ENCODE measurements at places on chromosomes 12 and 14.

- no peak for DNase-seq
Measured at GRCh38 chr12:122031342-122032216, 9.9 kb downstream of the BCL7A start.

DNA sequence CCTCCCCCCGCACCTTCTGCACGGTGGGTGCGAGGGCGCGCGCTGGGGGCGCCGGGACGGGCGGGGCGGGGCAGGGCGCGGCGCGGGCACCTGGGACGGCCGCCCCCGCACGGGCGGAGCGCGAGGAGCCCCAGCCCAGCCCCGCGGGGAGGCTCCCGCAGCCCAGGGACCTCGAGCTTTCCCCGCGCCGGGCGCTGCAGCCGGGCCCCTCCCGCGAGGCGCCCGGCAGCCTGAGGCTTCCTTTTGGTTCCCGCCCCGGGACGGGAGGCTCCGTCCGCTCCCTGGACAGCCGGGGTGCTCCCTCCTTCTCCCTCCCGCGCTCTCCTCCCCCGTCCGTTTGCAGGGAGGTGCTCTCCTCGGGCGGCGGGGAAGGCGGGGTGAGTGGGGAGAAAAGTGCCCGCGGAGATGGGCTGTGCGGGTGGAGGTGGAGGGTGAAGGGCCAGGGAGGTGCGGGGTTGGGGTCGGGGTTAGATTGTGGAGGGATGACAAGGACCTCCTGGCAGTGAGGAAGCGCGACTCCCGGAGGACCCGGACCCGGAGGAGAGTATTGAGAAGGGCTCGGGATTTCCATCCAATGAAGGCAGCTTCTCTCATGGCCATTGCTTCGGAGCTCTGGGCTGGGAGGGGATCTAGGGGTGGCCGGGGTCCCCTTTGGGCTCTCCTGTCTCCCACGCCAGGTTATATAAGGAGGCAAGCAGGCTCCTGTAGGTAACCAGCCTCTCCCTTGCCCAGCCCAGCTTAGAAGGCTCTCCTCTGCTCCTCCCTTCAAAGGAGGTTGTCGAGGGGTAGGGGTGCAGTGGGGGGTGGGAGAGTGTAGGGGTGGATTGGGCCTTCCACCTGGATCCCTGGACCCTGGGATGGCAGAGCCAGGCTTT is 645 bp downstream of the JDP2 start:
- DNase-seq, result no peak

GRCh38 chr14:30138567-30138966 is 210.9 kb upstream of the PRKD1 start:
- DNase-seq, result peak; percentile 10

DNA sequence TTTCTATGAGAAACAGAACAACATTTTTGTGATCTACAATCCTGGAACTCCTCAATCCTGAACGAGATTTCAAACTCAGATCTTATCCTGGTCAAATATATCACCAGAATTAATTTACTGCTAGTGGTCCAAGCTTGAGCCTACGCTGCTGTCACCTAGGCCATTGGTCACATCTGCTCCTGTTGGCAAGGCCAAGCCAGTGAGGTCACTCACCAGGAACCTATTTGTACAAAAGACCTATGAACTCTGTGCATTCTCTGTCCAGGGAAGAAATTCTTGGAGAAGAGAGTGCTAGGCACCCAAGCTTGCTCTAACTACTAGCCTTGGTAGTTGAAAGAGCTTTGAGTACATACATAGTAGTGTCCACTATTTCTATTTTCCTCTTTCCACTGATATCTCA is 106.1 kb downstream of the SLC15A5 start:
- DNase-seq, result no peak

- peak; percentile 40 for DNase-seq
Measured at GRCh38 chr14:34926552-34926951, 51.4 kb upstream of the BAZ1A start.

Measured in astrocyte of the spinal cord (primary cell).